ENCODE measurements at places on chromosomes 1 and 21.

DNA sequence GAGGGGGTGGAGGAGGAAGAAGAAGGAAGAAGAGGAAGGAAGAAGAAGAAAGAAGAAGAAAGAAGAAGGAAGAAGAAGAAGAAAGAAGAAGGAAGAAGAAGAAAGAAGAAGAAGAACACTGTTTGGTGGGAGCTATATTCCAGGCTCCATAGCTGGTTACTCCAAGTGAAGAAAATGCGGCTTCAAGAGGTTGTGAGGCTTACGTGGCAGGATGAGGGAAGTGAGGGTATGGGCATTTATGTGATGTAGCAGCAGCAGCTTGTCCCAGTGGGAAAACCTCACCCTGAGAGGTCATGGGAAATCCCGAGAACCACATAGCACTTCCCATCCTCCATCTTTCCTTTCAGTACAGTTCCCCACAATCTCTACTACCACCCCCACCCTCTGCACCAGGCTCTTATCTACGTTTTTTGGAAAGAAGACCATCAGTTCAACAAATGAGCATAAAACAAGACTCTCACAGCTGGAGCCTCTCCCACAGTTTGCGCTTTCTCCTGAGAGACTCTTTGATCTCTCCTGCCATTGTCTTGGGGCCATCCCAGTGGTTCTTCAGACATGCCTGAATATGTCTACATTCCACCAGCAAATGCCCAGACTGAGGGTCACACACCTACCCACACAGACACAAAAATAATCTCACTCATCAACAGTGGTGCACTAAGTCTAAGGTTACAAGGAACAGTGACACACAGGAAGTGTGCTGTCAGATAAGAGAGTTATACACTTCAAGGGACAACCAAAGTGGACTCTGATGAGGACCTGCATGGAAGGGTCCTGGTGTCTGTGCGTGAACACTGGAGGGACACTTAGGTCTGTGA, 77.9 kb upstream of the KCNJ15 start:
- DNase-seq, result no peak

DNA sequence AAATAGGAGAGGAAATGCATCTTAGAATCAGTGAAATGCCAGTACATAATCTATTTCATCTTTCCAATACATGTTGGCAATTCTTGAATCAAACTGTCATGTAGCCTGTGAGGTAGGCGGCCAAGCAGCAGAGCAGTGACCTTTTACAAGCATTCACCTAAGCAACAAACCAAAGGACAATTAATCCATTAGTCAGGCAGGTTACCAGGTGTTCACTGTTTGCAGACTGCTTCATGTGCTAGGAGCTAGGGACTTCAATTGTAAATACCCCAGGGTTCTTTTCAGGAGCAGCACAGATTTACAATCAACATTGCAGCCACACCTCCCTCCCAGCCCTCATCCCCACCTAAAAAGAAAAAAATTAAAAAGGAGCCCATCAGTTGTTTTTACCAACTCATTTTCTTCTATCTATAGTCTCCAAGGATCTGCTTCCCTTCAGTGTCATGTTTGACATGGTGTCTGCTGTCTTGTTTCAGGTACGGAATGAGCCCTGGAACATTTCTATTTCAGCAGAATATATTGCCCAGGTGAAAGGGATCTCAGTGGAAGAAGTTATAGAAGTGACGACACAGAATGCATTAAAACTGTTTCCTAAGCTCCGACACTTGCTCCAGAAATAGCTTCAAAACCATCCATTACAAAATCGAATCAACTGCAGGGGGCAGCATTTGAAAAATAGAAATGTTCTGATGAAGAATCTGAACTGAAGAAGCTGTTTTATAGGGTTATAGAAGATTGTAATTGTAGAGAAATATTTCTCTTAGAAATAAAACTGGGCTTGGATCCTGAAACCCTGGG, 23.0 kb downstream of the TATDN3 start:
- peak; percentile 68 for DNase-seq

DNA sequence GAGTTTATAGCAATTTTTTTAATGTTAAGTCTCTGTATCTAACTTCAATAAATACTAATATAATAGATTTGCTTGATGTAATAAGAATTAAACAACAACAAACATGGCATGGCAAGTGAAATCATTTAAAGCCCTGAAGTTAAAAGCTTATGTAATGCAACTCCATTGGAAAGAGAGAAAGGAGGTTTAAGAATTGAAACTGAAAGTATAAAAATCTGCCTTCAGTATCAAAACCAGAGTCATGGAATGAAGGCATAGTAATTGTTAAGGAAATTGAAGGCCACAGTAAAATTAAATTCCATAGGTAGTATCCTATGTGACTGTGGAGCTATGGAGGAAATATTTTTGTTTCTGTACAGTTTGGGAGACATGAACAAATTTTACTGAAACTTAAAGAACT, 55.1 kb downstream of the PRDX6 start:
- no peak for DNase-seq

DNA sequence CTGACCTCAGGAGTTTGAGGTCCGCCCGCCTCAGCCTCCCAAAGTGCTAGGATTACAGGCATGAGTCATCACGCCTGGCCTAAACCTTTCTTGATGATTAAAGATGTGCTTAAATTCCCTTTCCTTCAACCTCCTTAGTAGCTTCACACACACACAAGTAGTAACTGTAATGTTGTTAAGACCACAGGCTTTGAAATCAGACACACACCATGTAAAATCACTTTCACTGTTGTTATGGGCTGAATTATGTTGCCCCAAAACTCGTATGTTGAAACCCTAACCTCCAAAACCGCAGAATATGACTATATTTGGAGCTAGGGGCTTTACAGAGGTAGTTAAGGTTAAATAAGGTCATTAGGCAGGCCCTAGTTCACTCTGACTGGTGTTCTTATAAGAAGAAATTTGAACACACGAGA, 180.2 kb downstream of the NR5A2 start:
- DNase-seq, result no peak

- DNase-seq, result no peak
These were observed 127.5 kb upstream of the SOD1 start for GRCh38 chr21:31531967-31532366.

DNA sequence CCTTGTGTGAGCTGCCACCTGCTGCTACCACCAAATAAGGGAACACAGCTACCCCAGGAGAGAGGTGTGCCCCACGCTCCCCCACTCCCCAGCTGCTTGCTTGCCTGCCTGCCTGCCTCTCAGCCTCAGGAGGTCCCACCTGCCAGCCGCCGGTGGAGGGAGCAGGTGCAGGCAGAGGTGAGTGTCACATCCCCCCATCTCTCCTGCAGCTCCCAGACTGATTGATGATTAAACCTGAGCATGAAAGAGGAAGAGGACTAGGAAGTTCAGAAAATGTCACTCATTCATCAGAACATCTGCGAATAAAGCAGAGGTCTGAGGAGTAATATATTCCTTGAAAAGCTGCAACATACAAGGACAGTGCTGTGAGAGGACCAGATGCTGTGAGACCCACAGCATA, 58.6 kb upstream of the HIVEP3 start:
- peak; percentile 35 for DNase-seq

DNA sequence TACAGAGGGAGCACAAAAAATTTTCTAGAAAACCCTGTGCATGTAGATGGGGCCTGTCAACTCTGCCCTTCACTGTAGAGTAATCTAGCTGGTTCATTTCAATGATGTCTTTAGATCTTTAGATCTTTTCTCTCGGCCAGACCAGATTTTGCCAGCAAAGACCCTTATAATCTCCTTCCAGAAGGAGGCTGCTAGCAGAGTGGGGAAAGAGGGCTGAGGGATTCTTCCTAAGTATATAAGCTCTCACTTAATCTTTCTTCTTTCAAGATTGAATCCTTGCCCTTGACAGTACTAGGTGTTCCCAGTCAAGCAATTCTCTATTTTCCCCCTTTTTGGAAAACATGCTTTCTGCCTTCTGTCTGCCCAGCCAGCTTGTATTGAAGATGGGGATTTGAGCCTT, 34.3 kb downstream of the BCAS2 start:
- no peak for DNase-seq

GRCh38 chr1:24968941-24969585, 39.0 kb upstream of the RUNX3 start:
- DNase-seq, result no peak

Data from SHP77 treated with DMSO at 0.1 percent for 48 hours (cell line).